Kidney (tissue), 22 donors: ENCODE measurements at places on chromosomes 7 and 10. TPM values are rescaled to one million over a fixed set of nuclear protein-coding genes. Genes with fewer than 3 reads are reported as not detected.

AEBP1 gene
- 89.4 TPM for polyA plus RNA-seq

CCDC146 gene
- polyA plus RNA-seq = 8.8 TPM

- no peak for DNase-seq
Measured at GRCh38 chr10:124291001-124291701, 127.6 kb downstream of the OAT start.

CUBN gene
- polyA plus RNA-seq = 31.6 TPM

GRCh38 chr10:115957012-115957399 lies 316.0 kb downstream of the GFRA1 start:
- DNase-seq = no peak

DNA sequence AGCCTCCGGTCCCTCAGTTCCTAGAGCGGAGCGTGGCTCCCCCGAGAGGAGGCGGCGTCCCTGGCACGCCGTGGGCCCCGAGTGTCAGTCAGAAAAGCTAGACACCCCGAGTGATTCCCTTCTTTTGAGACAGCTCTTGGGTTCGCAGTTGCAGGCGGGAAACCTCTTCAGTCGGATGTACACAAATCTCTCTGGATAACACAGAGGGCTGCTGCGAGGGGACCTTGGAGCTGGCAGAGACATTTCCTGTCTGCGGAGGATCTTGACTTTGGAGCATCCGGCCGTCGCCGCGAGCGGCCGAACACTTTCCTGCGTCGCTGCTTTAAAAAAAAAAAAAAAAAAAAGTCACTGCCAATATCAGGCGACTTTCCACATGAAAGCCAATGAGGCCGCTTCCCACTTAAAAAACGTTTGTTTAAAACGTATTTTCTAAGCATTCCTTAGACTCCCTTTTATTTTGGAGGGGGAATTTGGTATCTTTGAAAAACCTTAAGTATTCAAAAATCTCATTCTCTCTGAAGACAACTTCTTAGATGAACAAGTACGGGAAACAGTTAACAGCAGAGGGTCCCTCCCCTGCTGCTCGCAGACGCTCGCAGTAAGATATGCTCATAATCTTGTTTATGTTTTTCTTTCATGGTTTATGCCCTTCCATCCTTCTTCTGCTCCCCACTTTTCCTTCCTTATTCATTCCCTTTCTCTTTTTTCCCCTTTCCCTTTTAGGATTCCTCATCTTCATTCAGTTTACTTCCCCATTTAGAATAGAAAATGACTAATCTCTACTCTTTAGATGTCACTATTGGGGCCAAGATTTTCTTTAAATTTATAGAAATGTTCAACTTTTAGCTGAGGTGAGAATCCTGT lies 10.0 kb downstream of the HHEX start:
- no peak for DNase-seq
